Liver (tissue), 10 donors: ENCODE measurements at places on chromosomes 6 and 20. TPM values are rescaled to one million over a fixed set of nuclear protein-coding genes. Genes with fewer than 3 reads are reported as not detected.

GRCh38 chr6:683742-684440 is 9.0 kb downstream of the EXOC2 start:
- no peak for DNase-seq

- no peak for DNase-seq
Measured at GRCh38 chr6:47603995-47604394, 94.4 kb upstream of the ADGRF4 start.

DNA sequence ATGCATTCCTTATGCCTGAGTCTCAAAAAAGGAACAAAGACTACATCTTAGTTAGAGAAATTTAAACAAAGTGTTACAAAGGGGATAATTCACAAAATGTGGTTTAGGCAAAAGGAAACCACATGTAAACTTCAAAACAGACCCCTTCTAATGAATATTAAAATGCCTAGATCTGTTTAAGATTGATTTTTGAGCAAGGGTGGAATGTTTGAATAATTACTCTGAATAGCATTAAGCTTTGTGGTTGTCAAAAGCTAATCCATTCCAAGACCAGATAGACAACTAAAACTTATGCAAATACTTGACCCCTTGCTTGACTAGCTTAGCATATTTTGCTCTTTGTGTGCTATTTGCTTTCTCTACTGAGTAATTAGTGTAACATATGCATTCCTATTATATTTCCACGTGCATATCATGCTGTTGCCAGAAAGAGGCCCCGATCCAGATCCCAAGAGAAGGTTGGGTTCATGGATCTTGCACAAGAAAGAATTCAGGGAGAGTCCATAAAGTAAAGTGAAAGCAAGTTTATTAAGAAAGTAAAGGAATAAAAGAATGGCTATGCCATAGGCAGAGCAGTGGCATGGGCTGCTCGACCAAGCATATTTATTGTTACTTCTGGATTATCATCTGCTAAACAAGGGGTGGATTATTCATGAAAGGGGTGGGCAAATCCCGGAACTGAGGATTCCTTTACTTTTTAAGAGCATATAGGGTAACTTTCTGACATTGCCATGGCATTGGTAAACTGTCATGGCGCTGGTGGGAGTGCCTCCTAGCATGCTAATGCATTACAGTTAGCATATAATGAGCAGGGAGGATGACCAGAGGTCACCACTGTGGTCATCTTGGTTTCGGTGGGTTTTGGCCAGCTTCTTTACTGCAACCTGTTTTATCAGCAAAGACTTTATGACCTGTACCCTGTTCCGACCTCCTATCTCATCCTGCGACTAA is 1193.4 kb upstream of the EYS start:
- no peak for DNase-seq

HAO1 gene
- total RNA-seq: 163 TPM

GRCh38 chr6:147769496-147770087 is 261.1 kb downstream of the SAMD5 start:
- DNase-seq: no peak

PMEPA1 gene
- 1.5 TPM for total RNA-seq
